ENCODE measurements at places on chromosomes 6 and 20.

- DNase-seq = no peak
Measured at GRCh38 chr6:67896476-67896875, 738.6 kb upstream of the ADGRB3 start.

- no peak for DNase-seq
Measured at GRCh38 chr6:113695516-113695915, 161.6 kb upstream of the MARCKS start.

- DNase-seq = no peak
Measured at GRCh38 chr6:33420491-33421343, 852 bp downstream of the SYNGAP1 start.

DNA sequence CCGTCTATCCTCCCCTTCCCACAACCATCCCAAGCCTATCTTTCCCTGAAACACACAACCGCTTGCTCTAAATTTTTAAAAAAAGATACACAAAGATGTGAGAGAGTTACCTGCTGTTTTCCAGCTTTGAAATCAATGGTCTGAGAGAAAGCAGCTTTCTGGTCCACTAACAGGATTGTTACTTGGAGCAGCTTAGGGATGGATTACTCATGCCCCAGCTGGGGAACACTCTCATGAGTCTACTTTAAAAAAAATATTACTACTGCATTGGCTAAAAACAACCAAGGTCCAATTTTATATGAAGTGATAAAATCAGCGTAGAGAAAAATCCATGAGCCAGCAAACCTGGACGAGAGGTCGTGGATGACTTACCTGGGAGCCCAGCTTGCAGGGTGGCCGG lies 29.6 kb upstream of the FOXC1 start:
- no peak for DNase-seq

GRCh38 chr6:7731294-7731693 lies 5.4 kb downstream of the BMP6 start:
- no peak for DNase-seq

GRCh38 chr20:50153500-50154377 lies at the start of gene PEDS1:
Gene PEDS1, minus strand, starts transcription at chr20:50153723. Its CDS starts 86 bp downstream, at chr20:50153637.
- DNase-seq = peak; percentile 89

DNA sequence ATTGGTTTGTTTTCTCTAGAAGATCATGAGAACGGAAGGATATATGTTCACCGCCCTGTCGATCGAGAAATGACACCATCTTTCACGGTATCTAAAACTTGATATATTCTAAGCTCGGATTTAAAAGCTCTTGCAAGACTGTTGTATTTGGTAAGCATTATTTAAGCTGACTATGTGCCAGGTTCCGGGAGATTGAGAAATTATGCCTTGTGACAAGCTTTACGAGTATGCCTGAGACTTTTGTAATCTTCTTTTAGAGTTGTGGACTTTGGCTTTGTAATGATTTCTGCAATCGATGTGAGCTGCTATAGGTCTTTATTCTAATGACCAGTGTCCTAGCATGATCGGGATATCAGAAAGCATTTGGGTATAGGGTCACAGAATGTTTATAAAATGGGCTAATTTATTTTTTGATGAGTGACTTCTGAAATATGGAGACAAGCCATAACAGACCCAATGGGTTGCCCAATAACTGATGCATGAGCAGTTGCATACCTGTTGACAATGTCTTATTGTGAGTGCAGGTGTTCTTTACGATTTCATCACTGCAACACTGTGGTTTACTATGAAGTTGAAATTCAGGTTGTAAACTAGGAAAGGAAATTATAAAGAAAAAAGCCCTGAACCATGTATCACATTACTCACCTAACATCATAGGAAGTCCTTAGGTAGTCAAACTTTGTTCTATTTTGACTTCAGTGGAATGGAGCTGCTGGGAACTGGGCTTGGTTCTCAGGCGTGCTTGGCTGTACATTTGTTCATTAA lies 14.0 kb downstream of the CDH26 start:
- DNase-seq = no peak
